ENCODE measurements at places on chromosomes 2 and 18.

GRCh38 chr18:45980229-45980628 lies 13.1 kb upstream of the EPG5 start:
- no peak for DNase-seq

DNA sequence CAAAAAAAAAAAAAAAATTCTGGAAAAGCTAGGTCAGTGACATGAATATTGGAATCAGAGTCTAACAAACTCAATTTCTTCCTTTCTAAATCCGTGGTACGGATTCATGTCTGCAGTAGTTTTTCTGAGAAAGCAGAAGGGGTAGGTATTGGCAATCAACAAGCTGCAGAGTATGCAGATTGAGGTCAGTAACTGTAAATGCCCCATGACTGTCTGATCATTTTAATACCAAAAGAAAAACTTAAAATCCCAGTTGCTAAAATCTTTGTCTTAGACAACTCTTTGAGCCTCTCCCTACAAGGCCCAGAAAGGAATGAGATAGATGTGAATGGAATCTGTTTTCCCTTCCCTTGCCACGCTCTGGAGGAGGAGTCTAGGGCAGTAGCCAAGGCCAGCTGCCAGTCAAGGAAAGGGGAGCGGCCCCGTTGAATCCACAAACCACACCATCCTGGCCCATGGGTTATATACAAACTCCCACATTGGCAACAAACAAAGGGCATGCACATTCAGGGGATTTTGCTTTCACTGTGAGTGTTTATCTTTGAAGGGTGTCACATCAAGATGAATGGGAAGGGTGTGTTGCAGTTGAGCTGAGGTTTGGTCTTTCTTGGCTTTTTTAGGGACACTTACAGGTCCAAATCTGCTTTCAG lies 6.1 kb upstream of the CASP8 start:
- DNase-seq: no peak

- DNase-seq: no peak
Measured at GRCh38 chr2:233593201-233593600, 24.2 kb upstream of the UGT1A8 start.

- peak; percentile 43 for DNase-seq
Measured at GRCh38 chr2:167196461-167197252, 308.4 kb downstream of the XIRP2 start.

DNA sequence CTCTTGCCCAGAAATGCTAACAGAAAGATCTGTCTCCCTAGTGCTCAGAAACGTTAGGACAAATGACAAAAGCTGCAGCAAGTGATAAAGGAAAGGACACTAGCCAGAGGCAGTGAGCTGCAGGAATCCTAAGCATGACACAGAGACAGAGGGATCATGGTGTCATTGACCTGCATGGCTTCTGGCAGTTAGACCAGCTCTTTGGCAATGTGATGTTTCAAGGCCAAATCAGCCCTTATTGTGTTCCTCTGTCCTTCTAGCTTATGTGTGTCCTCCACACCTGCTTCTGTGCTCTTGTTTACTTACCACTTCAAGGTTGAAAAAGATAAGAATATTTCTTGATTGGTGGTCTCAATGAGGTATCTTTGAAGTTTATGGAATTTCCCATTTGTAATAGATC lies 120.8 kb downstream of the RHBDD1 start:
- no peak for DNase-seq

DNA sequence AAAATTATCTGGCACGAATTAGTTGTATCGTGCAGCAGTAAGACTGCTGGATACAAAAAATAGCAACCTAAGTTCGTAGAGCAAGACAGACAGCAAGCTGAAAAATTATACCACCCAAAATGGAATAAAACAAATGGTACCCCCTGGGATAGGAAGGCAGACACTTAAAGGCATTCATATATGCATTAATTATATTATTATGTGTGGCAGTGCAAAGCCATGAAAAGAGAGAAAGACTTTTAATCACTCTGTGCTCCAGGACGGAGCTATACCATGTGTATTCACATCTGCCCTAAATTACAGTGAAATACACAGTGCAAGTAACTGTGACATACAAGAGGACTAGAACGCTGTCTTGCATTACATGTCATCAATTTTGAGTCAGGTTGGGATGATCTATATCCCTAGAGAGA lies 235.9 kb downstream of the GULP1 start:
- no peak for DNase-seq

DNA sequence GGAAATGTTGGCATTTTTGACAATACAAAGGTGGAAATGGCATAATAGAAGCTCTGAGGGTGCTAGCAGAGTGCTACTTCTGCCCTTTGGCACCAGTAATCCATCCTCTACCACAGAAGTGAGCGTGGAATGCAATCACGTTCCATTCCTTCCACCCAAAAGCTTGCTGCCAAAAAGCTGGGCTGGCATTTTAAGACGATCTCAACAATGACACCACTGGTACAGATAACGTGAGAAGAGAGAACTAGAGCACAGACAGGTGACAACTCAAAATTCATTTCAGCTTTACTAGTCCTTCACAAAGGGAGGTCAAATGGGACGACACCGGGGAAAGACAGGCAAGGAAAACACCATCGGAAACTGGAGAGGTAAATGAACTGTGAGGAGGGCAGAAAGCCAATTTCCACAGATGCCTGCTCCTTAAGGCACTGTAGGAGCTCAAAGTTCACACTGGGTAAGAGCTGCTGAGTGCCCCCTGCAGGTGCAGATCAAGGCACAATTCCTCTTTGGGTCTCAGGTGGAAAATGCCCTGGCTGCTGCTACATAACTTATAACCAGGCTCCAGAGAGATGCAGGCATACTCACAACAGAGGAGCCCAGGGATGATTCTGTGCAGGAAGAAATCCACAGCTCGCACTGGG lies 50.7 kb upstream of the RNU4ATAC start:
- no peak for DNase-seq

DNA sequence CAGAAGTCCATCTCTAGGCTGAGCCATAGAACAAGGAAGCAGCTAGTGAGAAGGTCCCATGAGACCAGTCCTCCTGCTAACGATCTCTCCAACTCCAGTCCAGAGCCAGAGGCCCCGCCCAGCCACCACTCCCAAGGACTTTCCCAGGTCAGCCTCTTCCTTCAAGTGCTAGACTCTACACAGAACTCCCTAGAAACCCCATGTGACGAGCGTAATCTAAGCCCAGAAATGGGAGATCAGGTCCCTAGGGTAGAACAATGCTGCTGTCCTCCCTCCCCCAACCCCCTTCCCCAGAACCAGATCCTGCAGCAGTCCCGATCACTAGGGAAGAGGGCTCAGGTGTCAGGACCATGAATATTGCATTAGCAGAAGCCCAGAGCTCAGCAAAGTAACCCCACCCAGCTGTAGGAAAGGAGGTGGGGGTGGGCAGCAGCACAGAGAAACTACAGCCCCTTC lies 6.9 kb downstream of the DCTN1 start:
- DNase-seq: peak; percentile 39
